ENCODE measurements at places on chromosomes 2 and 18. TPM values are rescaled to one million over a fixed set of nuclear protein-coding genes. Genes with fewer than 3 reads are reported as not detected.

Gene KYNU
- total RNA-seq: 2.3 TPM

Gene DOCK10
- 35.4 TPM for total RNA-seq

DNA sequence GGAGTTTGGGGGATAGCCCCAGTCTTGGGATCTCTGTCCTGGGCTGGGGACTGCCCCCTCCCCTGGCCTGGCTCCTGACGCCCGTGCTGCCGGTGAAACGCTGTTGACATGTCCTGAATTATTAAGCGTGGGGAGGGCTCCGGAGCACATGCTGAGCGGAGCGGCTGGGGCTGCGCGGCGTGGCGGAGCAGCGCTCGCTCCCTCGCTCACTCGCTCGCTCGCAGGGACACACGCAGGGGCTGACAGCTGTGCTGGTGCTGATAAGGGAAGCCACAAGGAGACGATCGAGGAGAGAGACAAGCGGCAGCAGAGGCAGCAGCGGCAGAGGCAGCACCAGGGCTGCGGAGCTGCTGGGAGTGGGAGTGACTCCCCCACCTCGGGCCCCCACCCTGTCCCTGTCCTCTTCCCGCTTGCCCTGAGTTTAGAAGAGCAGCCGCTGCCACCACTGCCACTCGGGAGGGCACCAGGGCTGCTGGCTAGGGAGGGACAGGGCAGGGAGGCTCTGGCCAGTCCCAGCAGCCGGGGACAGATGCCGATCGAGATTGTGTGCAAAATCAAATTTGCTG lies at the start of gene ASIC4:
ASIC4 (plus strand) TSS at position 287 of the 566 bp plus-strand sequence; CDS start at position 530, 243 bp downstream.
- H3K4me3 ChIP-seq: no peak within 1 kb of the TSS
- no peak for DNase-seq
- H3K27ac ChIP-seq: no peak within 1 kb of the TSS
- no peaks in the 10 kb centered on the region for H3K27me3 ChIP-seq
- no peaks in the 10 kb centered on the region for H3K36me3 ChIP-seq
- peaks cover 4% of the 10 kb centered on the region for H3K4me1 ChIP-seq

DNA sequence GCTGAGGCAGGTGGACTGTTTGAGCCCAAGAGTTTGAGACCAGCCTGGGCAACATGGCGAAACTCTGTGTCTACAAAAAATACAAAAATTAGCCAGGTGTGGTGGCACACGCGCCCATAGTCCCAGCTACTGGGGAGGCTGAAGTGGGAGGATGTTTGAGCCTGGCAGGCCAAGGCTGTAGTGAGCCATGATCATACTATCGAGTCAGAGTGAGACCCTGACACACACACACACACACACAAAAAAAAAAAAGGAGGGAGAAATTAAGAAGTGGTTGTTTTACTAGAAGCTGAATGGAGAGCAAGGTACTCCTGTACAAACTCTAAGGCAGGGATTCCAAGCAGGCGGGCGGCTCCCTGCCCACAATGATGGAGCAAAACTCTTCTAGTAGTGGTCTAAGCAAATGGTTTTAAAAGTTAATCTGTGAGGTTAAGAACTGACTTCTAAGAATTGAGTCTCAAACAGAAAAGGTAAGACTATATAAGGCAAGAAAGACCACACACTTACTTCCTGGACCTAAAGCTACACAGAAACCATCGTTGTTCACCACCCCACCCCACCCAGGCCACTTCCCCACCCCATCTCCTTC lies 2.6 kb downstream of the ANKRD44 start:
- H3K4me1 ChIP-seq: peaks cover 4% of the 10 kb centered on the region
- H3K36me3 ChIP-seq: no peaks in the 10 kb centered on the region
- no peaks in the 10 kb centered on the region for H3K27me3 ChIP-seq
- DNase-seq: no peak
